ENCODE measurements at places on chromosomes 12 and 14.

DNA sequence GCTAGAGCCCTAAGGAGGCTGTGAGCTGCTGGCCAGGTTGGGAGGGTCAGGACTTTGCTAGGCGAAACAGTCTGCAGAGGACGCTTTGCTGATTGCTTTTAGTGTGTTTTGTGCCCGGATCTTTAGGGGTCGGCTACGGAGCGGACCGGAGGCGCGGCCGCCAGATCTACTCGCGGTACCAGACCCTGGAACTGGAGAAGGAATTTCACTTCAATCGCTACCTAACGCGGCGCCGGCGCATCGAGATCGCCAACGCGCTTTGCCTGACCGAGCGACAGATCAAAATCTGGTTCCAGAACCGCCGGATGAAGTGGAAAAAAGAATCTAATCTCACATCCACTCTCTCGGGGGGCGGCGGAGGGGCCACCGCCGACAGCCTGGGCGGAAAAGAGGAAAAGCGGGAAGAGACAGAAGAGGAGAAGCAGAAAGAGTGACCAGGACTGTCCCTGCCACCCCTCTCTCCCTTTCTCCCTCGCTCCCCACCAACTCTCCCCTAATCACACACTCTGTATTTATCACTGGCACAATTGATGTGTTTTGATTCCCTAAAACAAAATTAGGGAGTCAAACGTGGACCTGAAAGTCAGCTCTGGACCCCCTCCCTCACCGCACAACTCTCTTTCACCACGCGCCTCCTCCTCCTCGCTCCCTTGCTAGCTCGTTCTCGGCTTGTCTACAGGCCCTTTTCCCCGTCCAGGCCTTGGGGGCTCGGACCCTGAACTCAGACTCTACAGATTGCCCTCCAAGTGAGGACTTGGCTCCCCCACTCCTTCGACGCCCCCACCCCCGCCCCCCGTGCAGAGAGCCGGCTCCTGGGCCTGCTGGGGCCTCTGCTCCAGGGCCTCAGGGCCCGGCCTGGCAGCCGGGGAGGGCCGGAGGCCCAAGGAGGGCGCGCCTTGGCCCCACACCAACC lies 1.5 kb downstream of the HOXC6 start:
- DNase-seq = no peak

DNA sequence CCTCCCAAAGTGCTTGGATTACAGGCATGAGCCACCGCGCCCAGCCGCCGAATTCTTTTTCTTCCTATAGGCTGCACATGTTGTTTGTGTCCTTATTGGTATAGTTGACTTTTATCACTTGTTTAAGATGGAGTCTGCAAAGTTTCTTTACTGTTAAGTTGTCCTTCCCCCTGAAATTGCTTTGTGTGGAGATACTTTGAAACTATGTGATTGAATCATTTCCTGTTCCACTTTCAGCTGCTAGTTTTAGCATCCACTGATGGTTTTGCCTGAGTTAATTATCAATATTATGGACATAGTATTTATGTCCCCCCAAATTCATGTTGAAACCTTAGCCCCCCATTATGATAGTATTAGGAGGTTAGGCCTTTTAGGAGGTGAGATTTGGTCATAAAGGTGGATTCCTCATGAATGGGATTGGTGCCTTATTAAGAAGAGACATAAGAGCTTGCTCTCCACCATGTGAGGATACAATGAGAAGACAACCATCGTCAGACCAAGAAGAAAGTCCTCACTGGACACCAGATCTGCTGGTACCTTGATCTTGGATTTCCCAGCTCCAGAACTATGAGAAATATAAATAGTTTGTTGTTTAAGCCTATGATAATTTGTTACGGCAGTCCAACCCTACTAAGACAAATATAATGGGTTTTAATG lies 34.9 kb downstream of the PPHLN1 start:
- no peak for DNase-seq

DNA sequence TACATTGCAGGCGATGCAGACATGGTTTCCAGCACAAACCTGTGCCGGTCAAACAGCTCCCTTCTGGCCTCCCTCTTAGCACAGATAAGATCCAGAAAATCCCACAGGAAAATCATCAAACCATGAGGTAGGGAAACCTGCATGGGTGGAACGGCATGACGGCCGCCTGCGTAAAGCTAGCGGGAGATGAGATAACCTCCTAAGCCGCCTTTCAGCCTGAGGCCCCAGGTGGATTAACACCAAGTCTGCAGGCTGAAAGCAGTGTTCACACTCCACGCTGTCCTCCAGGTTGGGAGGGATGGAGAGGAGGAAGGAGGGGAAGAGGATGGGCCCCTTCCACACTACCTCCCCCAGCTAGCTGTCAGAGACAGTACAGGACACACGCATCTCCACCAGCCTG lies 63.8 kb downstream of the TSPAN11 start:
- no peak for DNase-seq

- DNase-seq = no peak
These were observed 142.1 kb downstream of the TSPAN9 start for GRCh38 chr12:3219233-3219632.

DNA sequence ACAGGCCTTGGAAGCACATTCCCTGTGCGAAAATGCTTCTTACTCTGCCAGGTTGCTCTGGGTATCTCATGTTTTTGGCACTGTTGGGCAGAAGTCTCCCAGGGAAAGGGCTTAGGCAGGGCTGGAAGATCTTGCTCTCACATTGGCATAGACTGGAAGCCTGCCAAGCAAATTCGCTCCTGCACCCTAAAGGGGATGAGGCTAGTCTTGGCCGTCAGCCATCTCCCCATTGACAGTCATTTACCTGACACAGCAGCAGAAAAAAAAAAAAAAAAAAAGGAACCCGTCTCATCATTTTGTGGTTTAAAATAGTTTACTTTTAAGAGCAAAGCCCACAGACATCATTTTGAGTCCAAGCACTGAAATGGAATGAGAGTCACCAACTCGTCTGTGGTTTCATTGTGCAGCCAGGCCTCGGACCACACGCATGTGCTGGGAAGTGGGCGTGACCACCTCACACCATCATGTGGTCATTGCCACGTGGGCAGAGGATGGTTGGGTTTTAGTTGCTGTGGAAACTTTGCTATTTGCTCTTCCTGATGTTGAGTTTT lies 84.8 kb downstream of the NRXN3 start:
- no peak for DNase-seq

DNA sequence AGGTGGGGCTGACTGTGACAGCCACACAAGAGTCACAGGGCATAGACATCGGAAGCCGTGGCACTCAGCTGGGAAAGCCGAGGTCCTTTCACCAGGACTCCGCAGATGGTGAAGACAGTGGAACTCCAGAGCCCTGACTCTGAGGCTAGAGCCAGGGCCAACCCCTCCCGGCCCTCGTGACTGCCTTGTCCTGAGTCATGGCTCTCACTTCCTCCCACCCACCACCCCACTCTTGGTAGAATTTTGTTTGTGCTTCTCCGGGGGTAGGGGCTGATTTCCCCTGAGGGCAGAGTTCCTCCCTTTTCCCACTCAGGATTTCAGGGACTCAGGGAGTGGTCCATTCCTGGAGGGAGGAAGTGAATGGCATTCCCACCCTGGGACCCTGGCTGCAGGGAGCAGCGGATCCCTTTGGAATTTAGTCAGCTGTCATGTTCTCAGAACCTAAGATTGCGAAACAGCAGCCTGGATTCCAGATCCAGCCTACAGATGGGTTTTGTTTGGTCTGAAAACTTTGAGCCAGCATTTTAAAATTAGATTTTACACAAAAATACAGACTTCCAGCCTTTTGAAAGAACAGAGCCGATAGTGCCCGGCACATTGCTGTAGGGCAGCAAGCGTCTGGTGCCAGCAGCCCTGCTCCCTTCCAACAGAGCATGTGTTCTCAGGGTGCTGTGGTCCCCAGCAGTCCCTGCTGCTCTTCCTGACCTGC lies 50.7 kb downstream of the TPCN1 start:
- no peak for DNase-seq

DNA sequence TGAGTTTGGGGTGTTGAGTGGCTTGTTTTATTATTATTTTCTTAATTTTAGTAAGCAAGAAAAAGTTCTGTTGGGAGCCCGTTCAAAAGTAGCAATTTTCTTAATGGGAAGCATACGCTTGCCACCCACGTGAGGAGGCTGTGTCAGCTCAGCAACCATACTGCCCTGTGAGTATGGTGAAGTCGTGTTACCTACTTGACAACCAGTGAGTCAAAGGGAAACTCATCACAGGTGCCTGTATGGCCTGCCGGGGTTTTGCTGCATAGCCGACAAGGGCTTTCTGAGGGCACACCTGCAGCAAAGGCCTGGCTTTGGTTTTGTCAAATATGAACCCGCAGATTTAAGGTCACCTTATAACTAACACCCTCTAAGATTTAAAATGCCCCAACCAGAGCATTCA lies 31.1 kb downstream of the PITPNM2 start:
- DNase-seq = no peak

- no peak for DNase-seq
These were observed 24.4 kb downstream of the FBXW8 start for GRCh38 chr12:116934908-116935705.

DNA sequence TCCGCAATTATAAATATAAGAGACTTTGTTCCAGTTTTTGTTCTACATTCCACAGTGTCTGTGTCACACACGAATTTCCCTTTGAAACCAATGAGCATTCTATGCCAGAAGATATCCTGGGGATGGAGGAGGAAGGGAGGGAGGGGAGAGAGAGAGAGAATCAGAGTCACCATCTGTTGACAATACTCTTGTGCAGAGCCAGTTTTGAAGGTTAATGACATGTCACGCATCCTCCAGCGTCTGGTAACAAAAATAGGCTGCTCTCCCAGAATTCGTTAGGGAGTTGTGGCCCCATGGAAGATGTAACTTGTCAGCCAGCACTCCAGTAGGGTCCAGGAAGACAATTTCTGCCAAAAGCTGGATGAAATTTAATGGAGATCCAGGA lies 213.5 kb upstream of the KRR1 start:
- DNase-seq = no peak

Measured in activated CD8-positive, alpha-beta memory T cell treated with anti-CD3 and anti-CD28 coated beads for 1 hour (primary cell).